ENCODE measurements at places on chromosomes 1 and 21.

- no peak for DNase-seq
These were observed 113.7 kb downstream of the CRYAA start for GRCh38 chr21:43282358-43283120.

GRCh38 chr1:150164779-150165178, 15.1 kb downstream of the PLEKHO1 start:
- no peak for DNase-seq

DNA sequence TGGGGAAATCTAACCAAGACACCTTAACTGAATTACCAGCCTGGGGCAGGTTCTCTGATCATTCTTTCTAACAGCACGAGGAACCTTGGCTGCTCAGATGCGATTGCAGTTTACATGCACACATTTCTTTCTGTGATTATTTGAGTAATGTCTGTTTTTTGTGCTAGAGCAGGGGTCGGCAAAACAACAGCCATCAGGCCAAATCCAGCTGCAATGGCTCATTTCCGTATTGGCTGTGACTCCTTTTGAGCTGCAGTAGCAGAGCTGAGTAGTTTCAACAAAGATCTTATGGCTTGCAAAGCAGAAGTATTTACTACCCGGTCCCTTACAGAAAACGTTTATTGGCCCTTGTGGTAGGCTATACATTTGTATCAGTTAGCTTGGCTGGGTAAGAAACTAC, 37.1 kb downstream of the ZBTB18 start:
- DNase-seq = no peak

DNA sequence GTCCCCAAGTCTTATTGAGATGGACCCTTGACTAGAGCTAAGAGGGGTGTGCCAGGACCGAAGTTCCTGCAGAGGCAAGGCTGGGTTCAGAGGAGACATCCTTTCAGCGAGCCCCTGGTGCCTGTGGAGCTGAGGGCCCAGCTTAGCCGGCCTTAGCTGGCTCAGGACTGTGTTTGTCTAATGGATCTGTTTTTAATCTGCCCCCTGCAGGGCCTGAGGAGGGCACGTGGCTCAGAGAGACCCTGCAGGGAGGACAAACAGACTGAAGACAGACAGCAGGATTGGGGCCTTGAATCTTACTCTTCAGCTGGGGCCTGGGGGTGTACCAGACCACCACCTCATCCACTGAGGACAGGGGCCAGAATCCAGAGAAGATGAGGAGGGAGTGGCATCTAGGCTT, 1.6 kb downstream of the CRABP2 start:
- no peak for DNase-seq

DNA sequence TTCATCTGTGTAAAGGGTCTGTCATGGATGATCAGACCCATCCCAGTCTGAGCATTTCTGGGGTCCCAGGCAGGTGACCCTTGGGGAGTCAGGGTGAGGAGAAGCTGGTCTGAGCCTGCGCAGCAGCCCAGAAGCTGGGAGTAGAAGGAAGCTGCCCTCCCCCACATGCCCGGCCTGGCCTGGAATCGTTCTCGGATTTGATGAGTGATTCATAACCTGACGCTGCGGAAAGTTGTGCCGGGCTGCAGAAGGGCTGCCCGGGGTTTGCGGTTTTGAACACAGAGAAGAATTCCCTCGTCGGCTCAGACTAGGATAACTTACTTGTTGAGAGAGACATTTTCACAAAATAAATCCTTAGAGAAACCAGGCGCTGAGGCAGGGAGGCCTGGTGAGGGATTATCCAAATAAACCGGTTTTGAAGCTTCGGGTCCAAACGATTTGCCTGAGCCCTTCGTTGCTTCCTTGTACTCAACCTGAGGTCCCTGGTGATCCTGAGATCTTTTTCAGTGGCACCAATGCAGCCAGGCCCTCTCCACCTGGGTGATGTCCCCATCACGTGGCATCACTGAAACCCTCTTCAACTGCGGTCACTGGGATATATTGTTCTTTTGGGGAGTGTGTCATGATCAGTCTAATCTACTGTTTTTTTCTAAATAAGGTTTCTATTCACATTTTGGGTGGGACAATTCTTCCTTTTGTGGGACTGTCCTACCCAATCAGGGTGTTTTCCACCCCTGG, 29.2 kb downstream of the EPHB2 start:
- no peak for DNase-seq

DNA sequence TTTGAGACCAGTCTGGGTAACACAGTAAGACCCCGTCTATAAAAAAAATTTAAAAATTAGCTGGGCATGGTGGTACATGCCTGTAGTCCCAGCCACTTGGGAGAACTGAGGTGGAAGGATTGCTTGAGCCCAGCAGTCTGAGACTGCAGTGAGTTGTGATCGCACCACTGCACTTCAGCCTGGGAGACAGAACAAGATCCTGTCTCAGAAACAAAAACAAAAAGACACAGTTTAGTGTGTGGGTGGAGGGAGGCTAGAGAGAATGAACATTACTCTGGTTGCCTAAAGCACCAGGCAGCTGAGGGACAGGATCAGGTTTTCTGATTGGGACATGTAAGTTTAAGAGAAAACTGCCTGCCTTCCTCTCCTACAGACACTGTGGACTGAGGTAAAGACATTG, 42.3 kb downstream of the VAMP4 start:
- DNase-seq = no peak

DNA sequence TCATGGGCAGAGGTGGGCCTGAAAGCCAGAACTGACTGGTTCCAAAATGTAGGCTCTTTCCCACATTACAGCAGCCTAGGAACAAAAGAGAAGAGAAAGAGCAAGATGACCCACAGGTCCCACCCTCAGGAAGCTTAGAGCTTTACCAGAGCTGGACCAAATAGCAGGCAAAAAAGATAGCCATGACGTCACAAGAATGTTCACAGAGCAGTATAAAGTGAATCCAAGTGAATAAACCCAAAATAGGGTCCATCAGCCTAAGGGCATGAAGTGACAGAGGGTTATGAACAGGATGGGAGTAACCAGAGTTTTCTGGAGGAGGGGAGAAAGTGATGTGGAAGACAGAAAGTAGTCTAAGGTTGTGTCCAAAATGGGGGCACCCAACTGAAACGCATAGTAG, 221.2 kb downstream of the KCNH1 start:
- DNase-seq = no peak

DNA sequence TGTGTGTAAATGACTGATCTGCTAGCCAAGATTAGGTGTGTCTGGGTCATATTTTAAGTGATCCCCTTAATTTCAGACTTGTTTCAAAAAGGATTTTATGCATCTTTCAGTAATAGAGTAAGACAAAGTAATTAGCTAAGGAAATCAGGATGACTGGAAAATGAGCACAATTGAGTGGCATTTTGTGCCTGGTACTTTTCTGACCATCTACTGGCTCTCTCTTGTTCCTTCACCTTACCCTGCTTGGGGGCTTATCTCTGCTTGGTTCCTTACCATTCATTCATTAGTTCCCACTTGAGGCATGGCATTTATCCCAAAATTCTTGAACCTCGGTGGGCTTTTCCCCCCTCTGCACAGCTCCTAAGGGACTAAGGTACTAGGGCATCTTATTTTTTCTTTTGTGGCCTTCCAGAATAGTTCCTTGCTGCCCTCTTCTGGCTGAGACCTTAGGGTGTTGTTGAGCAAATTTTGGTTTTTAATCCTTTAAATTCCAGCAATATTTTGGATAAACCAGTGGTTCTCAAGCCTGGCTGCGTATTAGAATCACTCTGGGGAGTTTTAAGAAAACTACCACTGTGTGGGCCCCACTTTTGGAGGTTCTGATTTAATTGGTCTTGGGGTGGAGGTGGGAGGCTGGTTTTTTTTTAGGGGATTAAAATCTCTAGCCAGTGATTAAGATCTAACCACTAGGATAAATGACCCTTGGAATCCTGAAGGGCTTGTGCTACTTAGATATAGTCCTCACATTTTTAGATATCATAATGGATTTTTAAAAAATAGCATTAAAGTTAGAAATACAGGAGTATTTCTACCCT, 50.8 kb downstream of the HS2ST1 start:
- no peak for DNase-seq

DNA sequence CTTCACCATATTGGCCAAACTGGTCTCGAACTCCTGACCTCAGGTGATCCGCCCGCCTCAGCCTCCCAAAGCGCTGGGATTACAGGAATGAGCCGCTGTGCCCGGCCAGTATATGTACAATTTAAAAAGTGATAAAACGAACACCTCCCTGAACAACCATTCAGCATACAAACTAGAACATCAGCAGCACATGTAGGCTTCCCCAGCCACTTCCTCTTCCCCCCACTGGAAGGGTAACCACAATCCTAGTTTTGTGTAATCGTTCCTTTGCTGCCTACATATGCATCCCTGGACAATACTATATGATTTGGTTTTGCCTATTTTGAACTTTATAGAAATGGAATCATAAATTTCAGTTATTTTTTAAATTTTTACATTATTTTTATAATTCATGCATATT, 60.4 kb downstream of the DESI2 start:
- DNase-seq = no peak

DNA sequence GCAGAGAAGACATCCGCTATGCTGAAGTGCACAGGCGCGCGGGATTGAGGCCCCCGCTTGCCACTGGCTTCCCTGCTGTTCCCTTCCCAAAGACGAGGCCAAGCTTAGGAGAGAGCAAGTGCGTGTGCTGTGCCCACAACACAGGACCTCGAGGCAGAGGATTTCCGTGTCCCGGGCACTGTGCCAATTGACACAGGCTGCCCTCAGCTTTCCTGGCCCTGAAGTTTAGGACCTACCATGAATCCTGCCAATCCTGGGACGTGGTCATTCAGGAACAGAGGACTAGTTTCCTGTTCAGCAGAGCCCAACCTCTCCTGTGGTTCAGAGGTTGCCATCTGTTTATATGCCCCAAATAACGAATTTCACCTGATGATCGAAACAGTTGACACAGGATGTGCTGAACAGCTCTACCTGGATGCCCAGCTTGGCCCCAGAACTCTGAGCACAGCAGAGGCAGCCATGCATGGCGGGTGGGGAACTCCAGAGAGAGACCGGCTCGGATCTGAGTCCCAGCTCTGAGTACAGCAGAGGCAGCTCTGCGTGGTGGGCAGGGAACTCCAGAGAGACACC, 22.0 kb downstream of the SLC37A1 start:
- DNase-seq = no peak

GRCh38 chr1:48536477-48536876, 64.5 kb upstream of the SPATA6 start:
- no peak for DNase-seq

GRCh38 chr1:29883986-29884385, 647.7 kb downstream of the PTPRU start:
- no peak for DNase-seq

- no peak for DNase-seq
These were observed 25.0 kb downstream of the PTGFRN start for GRCh38 chr1:116934586-116935207.

DNA sequence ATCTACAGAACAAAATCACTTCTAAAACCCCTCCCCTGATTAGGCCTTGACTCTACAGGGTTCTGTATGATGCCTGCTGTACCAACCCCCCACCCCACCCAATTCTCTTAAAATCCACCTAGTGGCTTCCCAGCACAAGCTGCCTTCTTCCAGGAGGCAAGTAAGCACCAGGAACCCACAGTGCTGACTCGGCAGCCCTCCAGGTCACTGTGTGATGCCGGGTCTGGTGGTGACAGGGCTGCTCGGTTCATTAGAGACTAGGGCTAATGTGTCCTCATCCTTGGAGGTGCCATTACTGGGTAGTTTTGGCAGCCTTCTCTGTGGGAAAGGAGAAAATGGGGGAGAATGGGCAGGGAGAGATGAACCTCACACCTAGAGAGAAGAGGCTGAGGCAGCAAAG, 363.5 kb downstream of the PTPRU start:
- no peak for DNase-seq

GRCh38 chr1:153642161-153642560, 8.3 kb downstream of the CHTOP start:
- no peak for DNase-seq

GRCh38 chr1:182015360-182015759, 46.2 kb downstream of the ZNF648 start:
- DNase-seq = no peak

- no peak for DNase-seq
These were observed 46.8 kb upstream of the TSPAN2 start for GRCh38 chr1:115136106-115136505.

DNA sequence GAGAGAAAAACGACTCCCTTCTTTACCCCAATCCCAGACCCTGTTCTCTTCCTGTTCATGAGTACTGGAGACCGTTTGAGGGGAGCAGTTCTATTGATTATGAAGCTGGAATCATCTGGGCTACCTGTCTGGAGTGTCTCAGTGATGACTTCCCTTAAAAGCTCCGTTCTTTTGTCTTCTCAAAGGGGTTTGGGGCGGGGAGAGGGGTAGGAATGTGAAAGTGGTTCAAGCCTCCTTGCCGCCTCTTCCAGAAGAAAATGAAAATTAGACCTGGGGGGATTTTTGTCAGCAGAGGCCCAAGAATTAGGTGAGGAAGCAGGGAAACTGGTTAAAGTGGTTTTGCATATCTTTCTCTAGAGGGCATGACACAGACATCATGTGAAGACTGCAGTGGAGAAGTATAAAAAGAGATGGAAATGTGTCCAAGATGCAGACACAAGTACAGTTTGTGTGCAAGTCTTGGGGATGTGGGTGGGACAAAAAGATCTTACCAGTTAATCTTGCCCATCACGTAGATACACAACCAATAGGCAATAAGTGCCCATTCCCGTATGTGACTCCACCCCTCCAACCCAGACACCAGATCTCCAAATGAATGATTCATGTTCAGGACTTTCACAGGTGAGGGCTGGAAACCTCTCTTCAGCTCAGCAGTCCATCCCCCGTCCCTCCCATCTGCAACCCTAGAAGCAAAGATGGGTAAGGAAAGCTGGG, 470 bp upstream of the MTMR11 start:
- DNase-seq = no peak

GRCh38 chr1:113812661-113813135, 422 bp upstream of the RSBN1 start:
- no peak for DNase-seq

- no peak for DNase-seq
These were observed 17.4 kb downstream of the BMP8A start for GRCh38 chr1:39508857-39509305.

- DNase-seq = no peak
These were observed 86.0 kb downstream of the EPHB2 start for GRCh38 chr1:22796642-22797041.

DNA sequence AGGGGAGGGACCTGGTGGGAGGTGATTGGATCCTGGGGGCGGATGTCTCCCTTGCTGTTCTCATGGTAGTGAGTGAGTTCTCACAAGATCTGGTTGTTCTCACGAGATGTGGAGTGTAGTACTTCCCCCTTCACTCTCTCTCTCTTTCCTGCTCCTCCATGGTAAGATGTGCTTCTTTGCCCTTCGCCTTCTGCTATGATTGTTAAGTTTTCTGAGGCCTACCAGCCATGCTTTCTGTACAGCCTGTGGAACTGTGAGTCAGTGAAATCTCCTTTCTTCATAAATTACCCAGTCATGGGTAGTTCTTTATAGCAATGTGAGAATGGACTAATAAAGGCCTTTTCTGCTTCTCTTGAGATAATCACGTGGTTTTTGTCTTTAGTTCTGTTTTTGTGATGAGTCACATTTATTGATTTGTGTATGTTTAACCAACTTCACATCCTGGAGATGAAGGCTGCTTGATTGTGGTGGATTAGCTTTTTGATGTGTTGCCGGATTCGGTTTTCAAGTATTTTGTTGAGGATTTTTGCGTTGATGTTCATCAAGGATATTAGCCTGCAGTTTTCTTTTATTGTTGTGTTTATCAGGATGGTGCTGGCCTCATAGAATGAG, 45.5 kb downstream of the RABGAP1L start:
- no peak for DNase-seq

GRCh38 chr1:154478639-154479038, 23.4 kb upstream of the TDRD10 start:
- DNase-seq = no peak
